ENCODE measurements at places on chromosomes 5 and 9.

DNA sequence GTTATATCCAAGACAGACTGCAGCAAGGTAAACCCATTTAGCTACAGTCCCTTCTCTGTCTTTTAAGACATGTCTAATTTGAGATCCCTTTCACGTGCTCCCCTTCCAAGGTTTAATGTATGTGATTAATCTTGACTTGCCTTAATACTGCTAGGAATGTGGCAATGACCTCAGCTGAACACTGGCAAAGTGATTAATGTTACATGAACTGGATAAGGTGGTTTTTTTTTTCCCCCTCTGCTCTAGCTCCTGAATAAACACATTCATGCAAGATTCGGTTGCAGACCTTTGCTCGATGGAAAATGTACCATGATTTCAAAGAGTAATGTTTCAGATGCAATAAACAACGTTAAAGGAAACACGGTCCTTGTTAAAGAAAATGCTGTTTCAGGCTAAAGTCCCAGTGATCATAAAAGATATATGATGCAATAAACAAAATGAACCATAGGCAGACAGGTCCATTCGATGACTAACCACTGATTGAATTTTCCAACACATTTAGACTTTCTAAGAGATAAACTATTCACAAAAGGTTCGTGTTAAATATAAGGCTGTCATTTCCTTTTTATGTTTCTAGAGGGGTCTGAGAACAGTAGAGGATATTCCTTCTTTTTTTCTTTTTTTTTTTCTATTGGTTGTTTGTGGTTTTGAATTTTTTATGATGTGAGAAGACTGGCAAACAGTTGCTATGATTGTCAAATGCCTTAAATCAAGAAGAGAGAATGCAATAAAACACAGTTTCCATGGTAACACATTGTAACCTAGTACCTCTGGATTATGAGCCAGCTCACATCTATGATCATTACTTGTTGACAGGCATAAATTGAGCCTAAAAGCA lies 44.7 kb upstream of the ZNF608 start:
- DNase-seq: no peak

- DNase-seq: no peak
Measured at GRCh38 chr9:13213337-13213736, 66.2 kb downstream of the MPDZ start.

- DNase-seq: no peak
Measured at GRCh38 chr9:110812886-110813285, 144.3 kb downstream of the MUSK start.

- DNase-seq: no peak
Measured at GRCh38 chr5:14977058-14977685, 105.6 kb upstream of the ANKH start.

DNA sequence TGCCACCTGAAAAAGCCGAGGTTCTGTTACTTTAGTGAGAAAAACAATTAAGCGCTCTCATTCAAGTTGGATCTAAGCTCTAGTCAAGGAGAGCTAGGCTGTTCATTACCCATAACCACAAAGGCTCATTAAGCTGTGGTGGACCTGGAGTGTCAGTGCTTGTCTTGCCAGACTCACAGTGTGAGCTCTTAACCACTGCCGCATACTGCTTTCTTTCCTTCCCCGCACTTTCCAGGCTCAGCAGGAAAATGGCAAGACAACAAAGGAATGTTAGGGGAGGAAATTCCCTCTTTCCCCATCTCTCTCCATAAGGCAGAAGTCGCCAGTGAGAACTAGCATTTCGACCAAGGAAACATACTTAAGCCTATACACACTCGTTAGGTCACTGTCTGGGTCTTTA lies 467.3 kb downstream of the ENC1 start:
- DNase-seq: no peak

- no peak for DNase-seq
Measured at GRCh38 chr5:58800861-58801540, 218.1 kb downstream of the RAB3C start.

DNA sequence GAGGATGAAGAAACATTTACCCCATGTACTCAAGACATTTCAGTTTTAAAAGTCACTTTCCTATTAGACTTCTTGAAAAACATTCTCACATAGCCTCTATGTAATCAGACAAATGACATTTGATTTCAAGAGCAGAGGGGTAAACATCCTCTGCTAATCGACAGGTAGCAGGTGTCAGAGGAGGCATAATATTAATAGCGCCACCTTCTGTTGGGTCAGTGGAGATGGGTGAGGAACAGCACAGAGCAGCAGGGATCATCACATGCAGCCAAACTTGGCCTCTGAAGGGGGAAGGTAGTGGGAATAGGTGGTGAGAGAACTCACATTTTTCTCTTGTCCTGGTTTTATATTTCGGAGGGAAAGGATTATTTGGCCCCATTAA lies 3.3 kb upstream of the LSM11 start:
- DNase-seq: no peak

Data from activated CD8-positive, alpha-beta memory T cell treated with anti-CD3 and anti-CD28 coated beads, Interleukin-2, amount 50 U/mL, for 48 hours (primary cell).